Mesenteric fat pad (tissue), 1 donor: ENCODE measurements at places on chromosomes 2 and 18.

- no peak for DNase-seq
Observed at GRCh38 chr2:14418115-14418514, 214.4 kb upstream of the LRATD1 start.

GRCh38 chr2:61268249-61268648 is 106.3 kb downstream of the C2orf74 start:
- DNase-seq: no peak

DNA sequence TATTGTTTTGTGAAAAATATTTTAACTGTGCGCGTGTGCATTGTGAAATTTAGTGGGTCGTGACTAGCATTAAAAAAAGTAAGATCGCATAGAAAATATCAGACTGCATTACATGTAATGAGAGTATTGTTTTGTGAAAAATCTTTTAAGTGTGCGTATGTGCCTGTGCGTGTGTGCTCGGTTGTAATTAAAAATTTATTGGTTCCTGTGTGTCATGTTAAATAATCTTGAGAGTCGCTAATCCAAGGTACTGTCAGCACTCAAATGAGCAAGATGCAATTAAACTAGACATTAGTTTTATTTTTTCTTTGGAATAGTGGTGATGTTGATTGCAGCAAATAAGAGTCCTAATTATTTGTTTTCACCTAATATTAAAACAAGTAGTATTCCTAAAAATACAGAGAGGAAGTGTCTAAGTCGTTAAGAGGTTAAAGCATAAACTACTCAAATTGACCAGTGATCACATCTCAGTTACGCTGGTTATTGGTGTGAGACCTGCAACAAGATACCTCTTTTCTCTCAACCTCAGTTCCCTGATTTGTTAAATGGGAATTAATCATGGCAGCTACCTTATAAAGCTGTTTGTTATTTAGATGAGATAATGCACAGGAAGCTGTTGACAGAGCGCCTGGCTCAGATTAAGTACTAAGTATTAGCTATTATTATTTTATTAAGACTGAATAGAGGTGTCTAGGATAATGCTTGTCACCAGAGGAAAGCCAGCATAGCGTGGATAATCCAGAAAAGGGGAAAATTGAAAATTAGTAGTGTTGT is 1.9 kb downstream of the ZDBF2 start:
- DNase-seq: no peak

- DNase-seq: no peak
Observed at GRCh38 chr18:61595615-61596251, 262.5 kb downstream of the CDH20 start.

DNA sequence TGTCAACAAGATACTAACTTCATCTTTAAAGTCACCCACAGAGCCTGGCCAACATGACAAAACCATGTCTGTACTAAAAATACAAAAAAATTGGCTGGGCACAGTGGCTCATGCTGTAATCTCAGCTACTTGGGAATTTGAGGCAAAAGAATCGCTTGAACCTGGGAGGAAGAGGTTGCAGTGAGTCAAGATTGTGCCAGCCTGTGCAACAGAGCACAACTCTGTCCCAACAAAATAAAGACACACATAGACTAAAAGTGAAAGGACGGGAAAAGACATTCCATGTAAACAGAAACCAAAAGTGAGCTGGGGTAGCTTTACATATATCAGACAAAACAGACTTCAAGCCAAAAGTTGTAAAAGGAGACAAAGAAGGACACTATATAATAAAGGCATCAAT is 34.8 kb downstream of the USP34 start:
- no peak for DNase-seq

GRCh38 chr2:84817239-84817655 is 63.6 kb downstream of the TRABD2A start:
- no peak for DNase-seq

DNA sequence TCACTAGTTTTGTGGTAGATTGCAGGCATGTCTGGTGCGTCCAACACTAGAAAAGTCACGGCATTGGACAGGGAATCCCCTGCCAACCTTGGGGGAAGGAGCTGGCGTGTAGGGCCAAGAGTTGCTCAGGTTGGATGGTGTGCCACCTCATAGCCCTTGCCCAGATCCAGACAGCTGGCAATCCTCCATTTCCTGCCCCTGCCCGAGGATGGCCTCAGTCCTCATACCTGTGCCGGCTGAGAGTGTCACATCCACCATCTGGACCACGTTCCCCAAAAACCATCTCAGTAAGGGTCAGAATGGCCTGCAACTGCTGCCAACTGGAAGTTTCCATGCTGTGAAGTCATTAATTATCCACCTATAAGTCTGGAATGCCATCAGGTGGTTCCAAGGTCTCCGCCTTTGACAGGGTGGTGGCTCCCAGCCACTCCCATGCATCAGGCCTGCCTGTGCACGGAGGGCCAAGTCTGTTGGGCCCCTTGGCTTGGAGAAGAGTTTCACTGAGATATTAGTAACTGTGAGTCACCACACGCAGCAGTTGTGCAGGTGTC is 55.0 kb downstream of the IMPA2 start:
- peak; percentile 88 for DNase-seq

DNA sequence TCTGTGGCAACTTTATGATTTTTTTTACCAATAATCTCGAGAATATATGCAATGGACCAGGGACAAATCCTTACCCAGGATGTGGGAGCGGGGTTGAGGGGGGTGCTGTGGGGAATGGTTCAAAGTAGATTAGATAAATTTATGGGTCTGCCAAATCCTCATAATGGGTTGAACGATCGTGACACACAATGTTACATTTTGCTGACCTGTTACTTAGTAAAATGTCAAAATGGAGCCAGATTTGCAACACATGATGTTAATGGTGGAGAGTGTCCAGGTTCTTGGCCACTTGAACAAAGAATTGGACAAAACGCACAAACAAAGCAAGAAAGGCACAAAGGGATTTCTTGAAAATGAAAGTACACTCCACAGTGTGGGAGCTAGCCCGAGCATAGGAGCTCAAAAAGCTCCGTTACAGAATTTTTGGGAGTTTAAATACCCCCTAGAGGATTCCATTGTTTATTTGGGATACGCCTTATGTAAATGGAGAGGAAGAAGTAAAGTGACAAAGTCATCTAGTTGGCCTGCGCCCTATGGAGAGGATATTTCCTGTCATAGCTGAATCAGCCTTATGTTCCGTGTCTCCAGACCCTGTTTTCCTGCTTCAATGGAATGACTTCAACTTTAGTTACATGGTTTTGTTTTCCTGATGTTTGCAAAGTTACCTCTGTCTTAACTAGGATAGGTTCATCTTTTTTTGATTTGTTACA is 776.0 kb downstream of the DCC start:
- no peak for DNase-seq

GRCh38 chr2:109195193-109196045 is 66.4 kb downstream of the SH3RF3 start:
- peak; percentile 73 for DNase-seq

DNA sequence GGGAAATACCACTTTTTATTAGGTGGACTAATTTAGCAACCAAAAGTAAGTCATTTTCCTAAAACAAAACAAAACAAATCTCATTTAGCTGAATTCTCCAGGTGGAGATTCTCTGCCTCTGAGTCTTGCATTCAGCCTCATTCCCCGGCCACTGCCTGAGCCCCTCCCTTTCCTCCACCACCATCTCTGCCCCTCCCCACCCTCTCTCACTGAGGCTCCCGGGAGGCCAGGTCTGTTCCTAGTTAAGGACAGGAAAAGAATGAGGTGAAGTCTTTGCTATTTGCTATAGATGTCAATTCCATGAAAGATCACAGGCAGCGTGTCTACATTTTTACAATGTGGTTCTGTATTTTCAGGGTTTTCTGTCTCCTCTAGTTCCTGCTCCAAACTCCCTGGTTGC is 83.0 kb upstream of the SOX11 start:
- no peak for DNase-seq

DNA sequence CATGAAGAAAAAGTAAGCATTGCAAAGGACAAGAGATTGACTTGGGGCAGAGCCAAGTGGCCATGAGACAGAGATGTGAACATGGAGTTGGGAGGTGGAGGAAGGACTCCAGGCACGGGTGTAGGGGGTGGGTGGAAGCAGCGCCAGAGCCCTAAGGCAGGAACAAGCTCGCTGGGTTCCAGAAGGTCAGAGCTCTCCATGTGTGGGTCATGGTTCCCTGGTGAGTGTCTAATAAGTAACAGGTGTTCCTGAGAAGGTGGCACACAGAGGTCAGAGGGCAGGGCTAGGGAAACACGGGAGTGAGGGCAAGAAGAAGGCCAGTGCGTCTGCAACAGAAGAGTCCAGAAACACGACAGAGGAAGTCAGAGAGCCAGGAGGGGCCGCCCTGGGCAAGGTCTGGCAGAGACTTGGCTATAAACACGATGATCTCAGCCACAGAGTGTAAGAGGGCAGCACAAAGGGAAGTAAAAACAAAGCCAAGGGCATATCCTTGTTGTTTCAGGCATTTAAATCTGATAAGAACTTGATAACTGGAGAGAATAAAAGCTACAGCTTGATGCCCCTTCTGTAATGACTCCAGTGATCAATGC is 260.8 kb downstream of the TGIF1 start:
- no peak for DNase-seq

- DNase-seq: no peak
Observed at GRCh38 chr2:71071681-71072398, 3.4 kb downstream of the NAGK start.

GRCh38 chr2:114784890-114785583 is 342.6 kb downstream of the DPP10 start:
- no peak for DNase-seq

- no peak for DNase-seq
Observed at GRCh38 chr18:36328916-36329315, 31.4 kb downstream of the FHOD3 start.

GRCh38 chr18:34985963-34986362 is 55.2 kb upstream of the MAPRE2 start:
- no peak for DNase-seq

- DNase-seq: peak; percentile 91
Observed at GRCh38 chr2:37890893-37891495, 34.1 kb upstream of the RMDN2 start.

DNA sequence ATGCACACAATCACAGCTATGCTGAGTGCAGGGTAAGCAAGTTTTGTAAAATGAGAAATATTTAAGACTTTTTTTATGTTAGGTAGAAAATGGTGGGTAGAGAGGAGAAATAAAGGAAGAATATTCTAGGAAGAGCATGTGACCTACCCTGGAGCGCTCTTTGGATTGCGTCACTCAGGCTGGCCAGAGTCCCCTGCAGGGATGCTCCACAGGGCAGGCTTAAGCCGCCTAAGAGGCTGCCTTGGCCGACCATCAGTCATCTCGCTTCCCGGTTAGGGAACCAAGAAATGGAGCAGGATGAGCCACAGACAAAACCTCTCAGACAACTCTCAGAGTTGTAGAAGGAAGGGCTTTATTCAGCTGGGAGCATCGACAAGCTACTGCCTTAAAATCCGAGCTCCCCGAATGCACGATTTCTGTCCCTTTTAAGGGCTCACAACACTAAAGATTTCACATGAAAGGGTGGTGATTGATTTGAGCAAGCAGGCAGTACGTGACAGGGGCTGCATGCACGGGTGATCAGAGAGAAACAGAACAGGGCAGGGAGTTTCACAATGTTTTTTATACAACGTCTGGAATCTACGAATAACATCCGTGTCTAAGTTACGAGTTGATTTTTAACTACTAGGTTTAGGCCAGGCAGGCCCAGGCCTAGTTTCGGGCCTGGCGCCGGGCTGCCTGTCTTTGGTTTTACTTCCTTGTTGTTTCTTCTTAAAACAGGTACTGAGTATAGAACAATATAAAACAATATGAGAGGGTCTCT is 1072.0 kb downstream of the CBLN2 start:
- no peak for DNase-seq

DNA sequence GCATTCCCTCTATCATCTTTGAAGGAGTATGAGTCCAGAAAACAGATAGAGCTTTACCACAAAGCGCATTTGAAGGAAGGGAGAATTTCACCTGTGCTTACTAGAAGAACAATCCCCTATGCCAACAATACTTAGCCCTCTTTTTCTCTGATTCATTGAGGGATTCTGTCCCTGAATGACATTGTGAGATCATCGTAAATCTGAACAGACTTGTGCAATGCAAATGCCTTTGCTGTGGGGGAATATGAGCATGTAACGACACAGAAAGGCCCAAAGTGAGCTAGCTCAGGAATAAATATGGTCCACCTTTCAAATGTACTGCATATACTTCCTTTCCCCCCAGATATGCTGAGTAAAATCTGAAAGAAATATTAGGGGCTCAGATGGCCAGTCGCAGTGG is 67.6 kb downstream of the SCN1A start:
- DNase-seq: no peak

DNA sequence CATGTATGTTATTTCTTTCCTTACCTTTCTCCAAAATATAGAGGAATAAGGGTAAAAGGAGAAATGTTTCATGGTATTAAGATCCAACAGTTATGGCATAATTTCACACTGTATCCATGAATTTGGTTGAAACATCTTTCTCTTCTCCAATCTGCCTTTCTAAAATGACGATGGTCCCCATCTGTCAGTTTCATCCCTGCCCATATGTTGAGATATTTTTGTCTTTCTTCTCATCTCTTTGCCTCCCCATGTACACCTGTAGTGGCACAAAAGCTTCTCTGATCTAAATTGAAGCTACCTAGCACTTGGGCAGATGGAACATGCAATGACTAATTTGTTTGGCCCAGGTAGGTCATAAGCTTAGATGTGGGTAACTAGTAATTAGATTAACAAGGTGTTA is 90.7 kb upstream of the LRRTM1 start:
- DNase-seq: no peak

DNA sequence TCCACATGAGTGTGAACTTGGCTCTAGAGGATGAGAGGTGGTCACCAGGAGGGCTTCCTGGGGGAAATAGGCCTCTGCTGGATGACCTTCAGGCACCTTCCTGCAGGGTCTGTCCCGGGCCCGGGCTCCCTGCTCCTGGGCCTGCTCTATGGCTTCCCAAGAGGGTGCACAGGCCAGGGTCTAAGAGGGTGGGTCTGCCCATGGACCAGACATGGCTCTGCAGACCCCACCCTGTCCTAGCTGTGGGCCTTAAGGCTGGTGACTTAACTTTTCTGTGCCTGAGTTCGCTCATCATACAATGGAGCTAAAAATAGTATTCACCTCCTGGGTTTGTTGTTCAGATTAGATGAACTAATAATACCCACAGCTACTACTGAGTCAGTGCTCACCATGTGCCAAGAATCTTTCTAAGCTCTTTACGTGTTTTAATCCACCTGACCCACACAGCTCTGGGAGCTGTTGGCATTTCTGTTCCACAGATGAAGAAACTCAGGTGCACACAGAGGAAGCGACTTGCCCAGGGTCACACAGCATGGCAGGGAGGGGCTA is 14.4 kb downstream of the INHBB start:
- no peak for DNase-seq

DNA sequence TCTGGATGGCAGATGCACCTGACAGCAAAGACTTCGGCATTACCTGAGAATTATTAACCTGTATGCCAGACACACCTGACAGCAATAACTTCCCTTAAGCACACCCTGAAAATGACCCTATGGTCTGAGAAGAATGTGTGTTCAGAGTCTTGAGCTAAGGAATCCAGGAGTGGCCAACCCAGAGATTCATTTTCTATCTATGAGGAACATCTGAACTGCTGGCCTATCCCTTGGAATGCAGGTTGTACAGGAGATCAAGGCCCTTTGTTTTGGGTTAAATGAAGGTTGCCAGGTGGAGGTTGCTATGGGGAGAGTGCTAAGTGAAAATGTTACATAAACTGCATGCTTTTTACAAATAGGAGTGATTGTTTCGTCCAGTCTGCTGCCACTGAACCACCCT is 200.9 kb upstream of the MEIS1 start:
- no peak for DNase-seq
